ENCODE measurements at places on chromosomes 7 and 10.
A peak's percentile ranks its signal among the peaks of the same experiment; 100 is the strongest.

DNA sequence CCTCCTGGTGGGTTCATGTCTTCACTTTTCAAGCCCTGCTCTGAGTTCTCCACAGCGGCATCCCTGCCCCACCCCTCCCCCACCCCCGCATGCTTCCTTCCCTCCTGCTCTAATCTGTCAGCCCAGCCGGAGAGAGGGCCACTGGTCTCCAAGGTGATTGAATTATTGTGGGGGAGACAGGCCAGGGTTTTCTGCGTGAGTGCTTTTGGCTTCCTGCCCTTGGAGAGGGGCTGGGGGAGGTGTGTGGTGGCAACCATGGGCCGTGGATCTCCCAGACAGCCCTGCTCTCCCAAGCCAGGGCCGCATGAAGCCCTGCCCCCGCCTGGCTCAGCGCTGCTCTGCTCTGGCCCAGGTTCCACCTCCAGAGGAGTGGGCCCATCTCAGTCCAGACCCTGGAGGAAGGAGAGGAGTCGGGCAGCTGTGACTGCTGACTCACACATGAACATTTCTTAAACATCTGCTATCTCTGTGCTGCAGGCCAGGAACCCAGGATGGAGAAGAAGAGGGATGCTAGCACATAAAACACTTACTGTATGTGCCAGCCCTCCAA is 109.9 kb downstream of the ZMIZ1 start:
- peak; percentile 74 for DNase-seq
- peaks cover 67% of the 10 kb centered on the region for H3K4me1 ChIP-seq
- H3K27ac ChIP-seq = peak overlapping the region; percentile 99
- H3K36me3 ChIP-seq = peaks cover 7% of the 10 kb centered on the region
- peak overlapping the region; percentile 69 for H3K4me3 ChIP-seq

DNA sequence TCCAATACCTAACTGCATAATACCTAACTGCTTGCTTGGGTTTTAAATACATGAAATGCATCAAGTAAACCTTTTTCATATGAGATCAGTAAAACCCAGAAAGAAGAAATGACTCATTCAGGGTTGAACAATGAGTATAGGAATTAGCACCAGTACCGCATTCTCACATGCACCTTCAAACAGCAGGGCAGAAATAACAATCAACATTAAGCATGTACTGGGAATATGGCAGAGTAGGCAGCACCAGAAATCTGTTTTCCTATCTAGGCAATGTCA is 850.3 kb upstream of the SORCS1 start:
- no peaks in the 10 kb centered on the region for H3K27me3 ChIP-seq
- no peaks in the 10 kb centered on the region for H3K4me1 ChIP-seq
- DNase-seq = no peak
- H3K36me3 ChIP-seq = no peaks in the 10 kb centered on the region
- no peak overlapping the region for H3K27ac ChIP-seq

GRCh38 chr7:27842094-27842692 is 102.2 kb downstream of the TAX1BP1 start:
- H3K27me3 ChIP-seq = peaks cover 7% of the 10 kb centered on the region
- no peaks in the 10 kb centered on the region for H3K36me3 ChIP-seq
- peaks cover 55% of the 10 kb centered on the region for H3K4me1 ChIP-seq
- no peak overlapping the region for H3K4me3 ChIP-seq

GRCh38 chr10:21396889-21397288 is 128.6 kb downstream of the SKIDA1 start:
- no peaks in the 10 kb centered on the region for H3K36me3 ChIP-seq
- H3K27ac ChIP-seq = no peak overlapping the region
- peaks cover 1% of the 10 kb centered on the region for H3K27me3 ChIP-seq
